AG04449 (cell line): ENCODE measurements at places on chromosomes 7 and 10.
A peak's percentile ranks its signal among the peaks of the same experiment; 100 is the strongest.

DNA sequence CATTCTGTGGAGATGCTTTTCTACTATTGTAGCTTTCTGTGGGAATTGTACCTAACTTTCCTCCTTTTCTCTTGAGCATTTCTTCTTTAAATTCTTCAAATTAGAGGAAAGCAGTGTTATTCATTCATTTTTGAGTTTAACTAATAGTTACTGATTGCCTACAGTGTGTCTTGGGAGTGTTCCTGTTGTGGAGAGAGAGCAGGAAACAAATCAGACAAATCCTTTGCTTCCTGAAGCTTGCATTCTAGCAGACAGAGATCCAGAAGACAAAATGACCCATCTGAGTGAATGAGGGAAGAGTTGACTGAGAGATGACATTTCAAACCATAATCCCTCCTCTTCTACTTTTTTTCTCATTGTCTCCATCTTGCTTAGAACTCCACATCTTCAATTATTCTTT, 170.4 kb downstream of the SUGCT start:
- DNase-seq: no peak

DNA sequence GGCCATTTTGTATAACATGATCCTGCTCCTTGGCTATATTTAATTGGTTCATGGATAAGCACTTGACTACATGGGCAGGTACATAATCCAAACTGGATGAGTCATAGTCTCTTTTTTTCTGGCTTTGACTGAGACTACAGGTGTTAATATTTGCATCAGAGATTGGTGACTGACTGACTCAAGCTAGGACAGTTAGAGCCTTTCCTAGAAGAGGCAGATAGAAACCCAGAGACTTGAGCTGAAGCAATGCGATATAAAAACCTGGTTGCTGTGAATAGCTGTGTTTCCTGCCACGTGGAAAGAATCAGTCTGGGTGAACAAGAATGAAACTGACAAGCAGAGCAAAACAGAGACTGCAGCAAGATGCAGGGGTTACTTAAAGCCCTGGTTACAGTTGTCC, 81.0 kb downstream of the SAMD9 start:
- no peak for DNase-seq

DNA sequence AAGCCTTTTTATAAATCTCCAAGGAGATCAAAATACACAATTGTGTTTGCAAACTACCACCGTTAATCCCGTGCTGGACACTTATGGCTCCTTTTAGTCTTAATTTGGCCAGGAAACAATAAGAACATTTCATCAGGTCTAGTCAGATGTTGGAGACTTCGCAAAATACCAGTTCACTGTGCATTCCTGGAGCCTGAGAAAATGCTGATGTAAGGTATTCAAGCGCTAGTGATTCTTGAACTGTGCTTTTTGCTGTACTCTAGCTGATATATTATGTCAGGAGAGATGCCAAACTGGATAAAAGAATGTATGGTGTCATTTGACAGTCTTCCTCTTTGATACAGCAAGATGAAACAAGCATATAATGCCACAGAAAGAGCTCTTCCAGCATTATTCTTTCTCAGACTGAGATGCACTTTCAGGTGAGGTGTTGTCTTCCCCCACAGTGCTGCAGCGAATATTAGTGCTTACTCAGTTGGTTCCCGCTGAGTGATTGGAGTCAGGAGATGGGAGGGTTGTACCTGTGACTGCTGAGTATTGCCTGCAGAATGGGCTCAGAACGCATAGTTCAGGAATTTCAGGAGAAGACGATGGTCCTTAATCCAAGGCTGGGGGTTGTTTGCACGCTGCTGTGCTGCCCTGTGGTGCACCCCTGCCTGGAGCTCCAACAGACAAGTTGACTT, 59.2 kb downstream of the OGDH start:
- DNase-seq: peak; percentile 79

- no peak for DNase-seq
Measured at GRCh38 chr10:78687626-78688025, 381.1 kb upstream of the ZMIZ1 start.

DNA sequence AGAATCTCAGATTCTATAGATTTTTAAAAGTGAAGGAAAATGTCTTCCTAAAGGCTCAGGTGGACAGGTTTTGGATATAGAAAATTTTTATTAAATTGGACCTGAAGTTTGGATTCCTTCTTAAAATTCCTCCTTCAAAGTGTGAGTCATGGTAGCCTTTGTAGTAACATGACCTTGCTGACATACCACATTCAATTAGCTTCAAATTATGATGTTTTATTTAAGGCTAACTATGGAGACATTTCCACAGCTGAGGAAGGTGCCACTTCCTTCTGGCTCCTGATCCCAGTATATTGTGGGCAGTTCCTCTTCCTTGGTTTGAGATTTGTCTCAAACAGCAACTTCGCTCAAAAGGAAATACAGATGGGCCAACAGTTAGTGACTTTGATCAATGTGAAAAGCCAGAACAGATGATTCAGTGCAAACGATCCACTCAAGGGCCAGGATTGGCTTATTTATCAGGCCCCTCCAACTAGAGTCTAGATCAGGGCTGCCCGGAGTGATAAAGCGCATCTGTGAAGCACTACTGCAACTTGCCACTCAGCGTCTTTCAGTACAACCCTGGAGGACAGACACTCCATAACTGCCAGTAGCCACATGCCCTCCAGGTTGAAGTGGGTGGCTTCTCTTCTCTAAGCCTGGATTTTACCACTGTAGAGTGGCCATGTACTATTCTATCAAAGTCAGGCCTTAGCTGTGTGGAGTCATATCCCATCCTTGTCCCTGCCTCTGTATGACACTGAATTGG, 573.5 kb downstream of the KIF20B start:
- no peak for DNase-seq

DNA sequence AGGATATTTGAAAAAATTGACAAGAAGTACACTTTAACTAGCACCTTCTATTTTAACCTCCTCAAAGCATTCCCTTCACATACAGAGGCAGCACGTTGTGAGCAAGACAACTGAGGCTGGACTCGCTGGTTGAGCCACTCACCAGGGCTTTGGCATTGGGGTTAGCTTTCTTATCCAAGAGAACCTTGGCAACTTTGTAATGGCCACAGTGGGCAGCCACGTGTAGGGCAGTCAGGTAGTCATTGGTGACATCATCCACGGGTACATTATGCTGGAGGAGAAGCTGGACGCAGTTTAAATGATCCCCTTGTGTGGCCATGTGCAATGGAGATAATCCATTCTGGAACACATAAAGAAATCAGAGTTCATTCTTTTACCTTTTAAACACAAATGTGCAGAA, 181.8 kb downstream of the ANK3 start:
- DNase-seq: no peak

GRCh38 chr7:28774261-28774988, 183.7 kb downstream of the TRIL start:
- no peak for DNase-seq

GRCh38 chr7:119943942-119944600, 328.9 kb upstream of the KCND2 start:
- DNase-seq: no peak

DNA sequence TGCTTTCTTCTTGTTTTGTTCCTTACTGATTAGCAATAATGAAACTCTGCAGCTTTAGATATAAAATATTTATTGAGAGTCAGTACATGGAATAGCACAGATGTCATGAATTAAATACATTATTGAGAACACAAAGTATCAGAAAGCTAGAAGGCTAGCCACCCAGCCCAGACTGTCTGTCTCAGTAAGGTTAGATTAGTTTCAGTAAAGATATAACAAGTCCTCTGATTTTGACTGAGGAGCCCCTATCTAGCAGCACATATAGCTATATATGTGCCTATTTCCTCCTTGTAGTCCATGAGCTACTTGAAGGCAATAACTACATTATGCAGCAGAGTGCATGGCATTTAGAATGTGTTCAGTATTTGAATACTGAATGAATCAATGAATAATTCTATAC, 81.3 kb downstream of the NRCAM start:
- no peak for DNase-seq

DNA sequence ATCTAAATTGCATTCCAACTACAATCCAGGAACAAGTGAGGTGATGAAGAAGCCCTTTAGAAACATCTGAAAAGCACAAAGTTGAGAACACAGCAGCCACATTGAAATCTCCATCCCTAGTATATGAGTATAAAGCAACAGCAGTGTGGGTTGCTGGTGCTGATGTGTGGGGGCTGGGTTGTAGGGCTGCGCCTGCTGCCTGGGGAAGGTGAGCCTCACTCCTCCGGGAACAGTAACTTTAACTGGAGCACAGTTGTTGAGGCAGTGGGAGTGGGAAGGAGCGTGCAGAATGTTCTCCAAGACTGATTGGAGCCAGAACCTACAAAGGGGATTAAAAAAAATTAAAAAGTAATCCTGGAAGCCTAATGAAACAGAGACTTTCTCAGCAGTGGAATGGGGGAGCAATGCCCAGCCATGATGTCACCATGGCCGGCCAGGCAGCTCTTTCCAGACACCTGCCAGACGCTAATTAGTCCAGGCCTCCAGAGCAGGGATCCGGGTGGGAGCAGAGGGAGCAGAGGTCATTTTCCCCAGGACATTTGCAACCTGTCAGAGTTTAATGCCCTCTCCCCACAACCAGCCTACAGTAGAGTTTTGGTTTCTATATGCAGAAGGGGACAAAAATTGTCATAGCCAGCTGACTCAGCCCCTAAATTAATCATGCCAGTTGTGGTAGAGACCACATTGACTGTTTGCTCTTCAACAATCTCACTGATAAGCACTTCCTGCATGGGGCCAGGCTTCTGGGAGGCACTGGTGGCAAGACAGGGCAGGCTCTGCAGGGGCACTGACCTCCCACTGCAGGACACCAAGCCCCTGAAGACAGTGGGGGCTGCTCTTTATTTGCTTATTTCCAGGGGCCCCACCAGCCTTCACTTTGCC, 133.0 kb upstream of the ZNF32 start:
- no peak for DNase-seq

DNA sequence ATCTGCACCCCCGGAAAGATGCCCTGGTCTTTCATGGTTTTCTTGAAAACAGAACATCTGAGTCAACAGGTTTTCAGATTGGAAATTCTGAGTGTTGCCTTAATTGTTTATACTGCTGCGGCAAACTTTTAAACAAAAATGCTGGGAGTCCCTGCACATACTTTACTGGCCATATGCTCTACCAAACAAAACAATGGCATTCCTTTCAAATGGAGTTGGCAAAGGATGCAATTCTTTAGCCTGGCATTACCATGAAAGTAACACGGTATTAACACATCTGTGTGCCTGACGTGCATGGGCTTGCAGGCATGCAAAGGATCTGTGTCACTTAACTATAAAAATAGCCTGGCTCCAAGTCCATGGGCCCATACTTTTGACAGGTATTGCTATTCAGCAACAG, 4.2 kb downstream of the INHBA start:
- no peak for DNase-seq

DNA sequence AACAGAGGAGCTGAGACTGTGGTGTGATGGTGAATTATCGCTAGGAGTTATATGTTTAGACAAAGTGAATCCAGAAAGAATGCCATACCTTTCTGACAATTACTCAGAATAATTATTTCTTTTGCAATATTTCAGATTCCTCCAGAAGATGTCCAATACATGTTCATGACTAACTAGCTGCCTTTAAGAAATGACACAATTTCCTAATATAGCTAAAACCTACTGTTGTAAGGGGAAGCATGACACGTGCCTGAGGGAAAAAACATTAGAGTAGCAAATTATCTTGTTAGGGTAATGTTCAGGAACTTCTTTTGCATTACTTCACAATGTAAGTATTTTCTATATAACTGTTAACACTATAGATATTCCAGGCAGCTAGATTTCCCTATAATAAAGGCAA, 150.3 kb downstream of the COL28A1 start:
- DNase-seq: no peak

- no peak for DNase-seq
Measured at GRCh38 chr7:103865442-103865841, 124.0 kb downstream of the RELN start.

DNA sequence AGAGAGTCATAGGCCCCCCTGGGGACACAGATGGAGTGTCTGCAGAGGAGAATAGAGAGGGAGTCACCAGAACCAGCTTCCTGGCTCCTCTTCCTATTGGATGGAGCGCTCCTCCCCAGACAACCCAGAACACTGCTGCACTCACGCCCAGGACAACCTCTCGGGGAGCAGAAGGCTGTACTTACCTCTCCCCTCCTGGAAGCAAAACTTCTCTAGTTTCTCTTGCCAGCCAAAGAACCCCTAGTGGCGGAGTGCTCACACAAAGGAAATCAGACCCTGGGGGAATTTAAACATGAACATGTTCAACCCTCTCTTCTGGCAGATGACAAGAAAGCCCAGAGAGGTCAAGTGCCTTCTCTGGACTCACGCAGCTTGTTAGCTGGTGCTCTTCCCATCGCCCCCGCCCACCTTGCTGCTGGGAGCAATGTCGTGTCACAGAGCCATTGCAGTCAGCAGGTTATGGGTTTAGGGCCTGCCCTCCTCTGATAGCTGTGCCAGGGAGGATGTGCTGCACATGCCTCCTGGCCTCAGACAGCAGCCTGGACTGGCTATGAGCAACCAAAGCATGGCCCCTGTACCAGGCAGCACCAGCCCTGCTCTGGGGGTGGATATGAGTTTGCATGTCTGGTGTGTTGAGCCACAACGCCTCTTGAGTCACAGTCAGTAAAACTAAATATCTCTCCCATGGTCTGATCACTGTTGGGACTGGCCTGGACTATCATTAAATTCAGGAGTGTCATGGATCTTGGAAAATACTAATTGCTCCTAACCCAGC, 84.4 kb downstream of the SLIT1 start:
- DNase-seq: no peak

GRCh38 chr10:124590216-124591122, 128.8 kb downstream of the LHPP start:
- DNase-seq: no peak

DNA sequence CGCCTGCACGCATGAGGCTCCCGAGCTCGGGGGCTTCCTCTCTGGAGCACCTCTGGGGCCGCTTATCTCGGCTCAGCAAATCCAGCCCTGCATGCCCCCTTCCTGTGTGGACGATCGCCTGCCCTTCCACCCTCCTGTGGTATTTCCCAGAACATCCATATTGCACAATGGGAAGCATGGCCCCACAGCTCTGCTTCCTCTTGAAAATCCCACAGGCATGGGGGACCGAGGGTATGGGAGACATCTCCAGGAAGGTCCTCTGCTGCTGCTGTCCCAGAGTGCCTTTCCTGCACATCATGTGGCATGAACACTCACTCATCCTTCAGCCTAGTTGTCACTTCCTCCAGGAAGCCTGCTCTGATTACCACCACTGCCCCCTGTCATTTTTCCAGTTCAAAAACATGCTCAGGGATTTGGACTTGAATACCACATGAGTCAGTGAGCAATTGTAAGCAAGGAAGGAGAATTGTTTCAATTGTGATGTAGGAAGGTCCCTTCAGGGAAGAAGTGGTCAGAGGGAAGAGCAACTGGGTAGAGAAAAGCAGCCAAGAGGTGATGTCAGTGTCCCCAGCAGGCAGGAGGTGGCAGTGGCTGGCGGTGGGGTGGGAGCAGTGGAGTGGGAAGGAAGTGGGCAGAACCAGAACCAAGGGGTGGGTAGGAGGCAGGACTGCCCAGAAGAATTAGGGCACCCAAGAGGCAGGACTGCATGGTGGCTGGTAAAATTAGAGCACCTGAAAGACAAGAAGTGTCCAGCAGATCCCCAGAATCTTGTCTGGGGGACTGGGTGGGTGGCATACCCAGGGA, 67.5 kb upstream of the ZMIZ1 start:
- no peak for DNase-seq

GRCh38 chr7:145681159-145681558, 435.4 kb upstream of the CNTNAP2 start:
- DNase-seq: no peak
